IMR-90 (cell line): ENCODE measurements at places on chromosomes 1 and 21. TPM values are rescaled to one million over a fixed set of nuclear protein-coding genes. Genes with fewer than 3 reads are reported as not detected.

DNA sequence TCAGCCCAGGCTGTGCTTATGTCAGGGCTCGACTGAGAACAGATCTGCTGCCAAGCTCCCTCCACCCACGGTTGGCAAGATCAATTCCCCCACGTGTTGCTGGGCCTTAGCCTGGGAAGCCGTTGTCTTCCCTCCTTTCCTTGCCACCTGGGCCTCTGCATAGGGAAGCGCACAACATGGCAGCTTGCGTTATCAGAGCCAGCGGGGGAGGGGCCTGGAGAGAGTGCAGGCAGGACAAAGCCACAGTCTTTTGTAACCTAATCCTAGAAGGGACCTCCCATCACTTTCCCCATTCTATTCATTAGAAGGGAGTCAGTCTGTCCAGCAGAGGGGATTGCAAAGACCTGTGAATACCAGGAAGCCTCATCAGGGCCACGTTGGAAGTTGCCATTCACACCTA, 17.0 kb upstream of the IGSF21 start:
- DNase-seq, result no peak

DNA sequence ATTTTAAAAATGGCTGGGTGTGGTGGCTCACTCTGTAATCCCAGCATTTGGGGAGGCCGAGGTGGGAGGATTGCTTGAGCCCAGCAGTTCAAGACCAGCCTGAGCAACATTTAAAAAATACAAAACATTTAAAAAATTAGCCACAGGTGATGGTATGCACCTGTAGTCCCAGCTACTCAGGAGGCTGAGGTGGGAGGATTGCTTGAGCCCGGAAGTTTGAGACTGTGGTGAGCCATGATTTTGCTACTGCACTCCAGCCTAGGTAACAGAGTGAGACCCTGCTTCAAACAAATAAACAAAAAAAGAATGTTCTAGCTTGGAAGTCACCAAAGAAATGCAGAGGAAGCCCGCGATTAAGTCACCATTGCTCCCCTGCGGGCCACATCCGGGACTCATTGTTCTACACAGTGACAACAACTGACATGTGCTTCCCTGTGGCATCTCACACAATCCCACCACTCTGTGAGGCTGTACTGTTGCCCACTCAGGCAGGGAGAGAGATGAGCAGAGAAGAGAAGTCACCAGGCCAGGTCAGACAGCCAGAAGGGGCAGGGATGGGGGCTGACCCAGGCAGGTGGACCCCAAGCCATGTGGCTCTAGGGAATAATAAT, 18.4 kb upstream of the SPATC1L start:
- no peak for DNase-seq

DNA sequence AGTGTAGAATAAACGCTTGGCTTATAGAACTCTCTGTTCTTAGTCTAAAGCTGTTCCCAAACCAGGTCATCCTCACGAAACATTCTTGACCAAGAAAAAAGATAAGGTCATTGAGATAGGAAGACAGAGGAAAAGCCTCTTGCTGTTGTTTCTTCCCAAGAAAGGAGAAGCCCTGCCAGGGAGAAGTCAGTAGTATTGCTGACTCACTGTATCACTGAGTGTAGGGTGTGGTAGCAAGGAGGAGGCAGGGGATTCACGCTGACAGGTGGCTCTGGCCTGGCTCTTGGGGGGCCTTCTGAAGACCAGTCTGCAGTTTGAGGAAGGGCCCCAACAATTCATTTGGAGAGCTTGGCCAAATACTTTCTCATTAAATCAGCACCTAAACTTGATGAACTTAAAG, 97.8 kb downstream of the CD247 start:
- DNase-seq, result no peak

NBPF11 gene
- total RNA-seq, result 2.7 and 2.8 TPM in 2 replicates

DNA sequence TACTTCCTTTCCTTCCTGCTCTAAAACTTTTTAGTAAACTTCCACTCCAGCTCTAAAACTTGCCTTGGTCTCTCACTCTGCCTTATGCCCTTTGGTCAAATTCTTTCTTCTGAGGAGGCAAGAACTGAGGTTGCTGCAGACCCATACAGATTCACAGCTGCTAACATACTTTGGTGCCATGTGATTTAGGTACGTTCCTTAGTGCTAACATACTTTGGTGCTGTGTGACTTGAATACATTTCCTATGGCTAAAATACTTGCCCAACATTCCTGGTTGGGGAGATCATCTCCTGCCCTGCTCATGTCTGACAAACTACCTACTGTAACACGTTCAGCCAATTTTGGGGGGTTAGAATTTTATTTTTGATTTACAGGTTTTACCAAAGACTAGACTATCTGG, 6.8 kb upstream of the ZBTB40 start:
- DNase-seq, result no peak

OLFML2B gene
- 0.36 and 0.56 TPM in 2 replicates for total RNA-seq

- peak; percentile 81 for DNase-seq
Measured at GRCh38 chr1:12067900-12068821, 5.1 kb downstream of the TNFRSF8 start.

DNA sequence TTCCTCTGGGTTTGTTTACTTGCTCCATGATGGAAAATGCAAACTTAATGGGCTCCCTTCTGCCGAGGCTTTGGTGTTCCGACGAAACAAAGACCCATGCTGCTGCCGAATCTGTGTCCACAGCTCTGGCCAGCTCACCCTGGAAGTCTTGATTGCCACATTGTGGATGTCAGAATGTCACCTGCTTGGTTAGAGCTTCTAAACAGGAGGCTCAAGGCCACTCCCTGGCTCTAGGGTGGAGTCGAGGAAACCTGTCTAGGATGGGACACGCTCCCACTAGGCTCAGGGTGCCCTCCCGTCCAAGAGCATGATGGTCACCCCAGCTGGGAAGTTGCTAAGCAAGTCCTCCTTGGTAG, 279.3 kb upstream of the VAMP3 start:
- DNase-seq, result no peak

KRTAP8-1 gene
- total RNA-seq, result not detected in 2 replicates

CAMK1G gene
- 0.72 and 0.83 TPM in 2 replicates for total RNA-seq

TLCD4 gene
- 0.36 and 0.83 TPM in 2 replicates for total RNA-seq

DNA sequence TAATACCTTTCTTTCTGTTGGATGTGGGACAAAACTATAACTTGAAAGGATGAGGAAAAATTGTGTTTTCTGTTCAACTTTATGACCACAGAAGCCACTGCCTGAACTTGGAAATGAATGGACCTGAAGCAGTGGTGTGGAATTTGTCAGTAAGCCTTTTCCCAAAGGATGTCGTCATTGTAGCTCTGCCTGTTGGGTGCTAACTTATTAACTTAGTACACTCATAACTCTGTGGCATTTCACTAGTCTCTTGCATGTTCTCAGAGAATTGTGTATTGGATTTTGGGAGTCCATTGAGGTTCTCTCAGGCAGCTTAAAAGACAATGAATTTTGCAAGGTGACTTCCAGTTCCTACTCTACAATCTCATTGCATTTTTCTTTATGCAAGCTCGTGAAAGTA, 49.6 kb downstream of the KCNK2 start:
- peak; percentile 53 for DNase-seq

DNA sequence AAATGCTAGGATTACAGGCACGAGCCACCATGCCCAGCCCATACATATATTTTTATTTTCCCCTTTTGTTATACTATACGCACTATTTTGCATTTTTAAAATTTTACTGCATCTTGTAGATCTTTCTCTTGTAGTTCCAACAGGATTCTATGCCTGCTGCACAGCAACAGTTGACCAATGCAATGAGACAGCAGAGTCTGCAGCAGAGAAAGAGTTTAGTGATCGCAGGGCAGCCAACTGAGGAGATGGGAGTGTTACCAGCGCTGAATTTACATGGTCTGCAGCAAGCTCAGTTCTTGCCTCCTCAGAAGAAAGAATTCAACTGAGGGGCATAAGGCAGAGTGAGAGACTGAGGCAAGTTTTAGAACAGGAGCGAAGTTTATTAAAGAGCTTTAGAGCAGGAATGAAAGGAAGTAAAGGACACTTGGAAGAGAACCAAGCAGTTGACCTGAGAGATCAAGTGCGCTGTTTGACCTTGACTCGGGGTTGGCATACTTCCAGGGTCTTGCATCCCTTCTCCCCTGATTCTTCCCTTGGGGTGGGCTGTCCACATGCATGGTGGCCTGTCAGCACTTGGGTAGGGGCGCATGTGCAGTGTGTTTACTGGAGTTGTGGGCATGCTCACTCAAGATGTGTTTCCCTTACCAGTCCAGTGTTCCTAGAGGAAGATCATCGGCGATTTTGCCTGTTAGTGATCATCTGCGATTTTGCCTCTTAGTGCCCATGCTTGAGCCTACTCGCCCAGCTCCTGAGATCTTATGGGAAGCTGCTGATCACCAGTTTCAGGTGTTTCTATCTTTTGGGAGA, 4.1 kb upstream of the MTOR start:
- DNase-seq, result no peak
